ENCODE measurements at places on chromosomes 16 and 17.

- no peak for DNase-seq
Measured at GRCh38 chr17:74117999-74118421, 85.5 kb upstream of the RPL38 start.

DNA sequence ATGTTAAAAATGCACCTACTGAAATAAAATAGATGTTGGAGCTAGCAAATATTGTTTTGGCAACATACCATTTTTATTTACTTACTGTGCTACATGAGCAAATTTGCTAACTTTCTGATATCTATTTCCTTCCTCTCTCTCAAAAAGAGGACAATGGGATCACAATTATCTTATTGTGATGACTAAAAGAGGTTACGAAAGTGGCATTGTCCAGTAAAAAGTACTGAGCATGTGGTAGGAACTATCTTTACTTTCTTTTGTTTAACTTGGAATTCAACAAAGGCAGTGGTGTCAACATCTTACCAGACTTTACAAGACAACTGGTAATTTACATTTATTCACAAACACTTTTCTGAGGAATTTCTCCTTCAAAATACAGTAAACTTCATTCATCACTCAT, 1542.6 kb upstream of the CDH8 start:
- DNase-seq: no peak

DNA sequence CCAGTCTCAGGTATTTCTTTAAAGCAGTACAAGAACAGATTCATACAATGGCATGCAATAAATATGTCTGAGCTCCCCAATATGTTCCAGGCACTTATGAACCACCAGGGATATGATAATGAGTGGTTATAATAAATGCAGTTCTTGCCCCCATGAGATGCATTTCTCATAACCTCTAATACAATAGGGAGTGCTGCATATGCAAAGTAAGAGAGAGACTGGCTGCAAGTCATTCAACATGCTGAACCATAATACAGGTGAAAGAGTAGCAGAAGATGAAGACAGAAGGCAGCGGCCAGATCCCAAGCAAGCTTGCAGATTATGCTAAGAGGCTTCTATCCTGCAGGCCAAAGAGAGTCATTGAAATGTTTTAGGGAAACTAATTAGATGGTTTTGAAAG, 96.7 kb downstream of the CHD9NB start:
- no peak for DNase-seq

DNA sequence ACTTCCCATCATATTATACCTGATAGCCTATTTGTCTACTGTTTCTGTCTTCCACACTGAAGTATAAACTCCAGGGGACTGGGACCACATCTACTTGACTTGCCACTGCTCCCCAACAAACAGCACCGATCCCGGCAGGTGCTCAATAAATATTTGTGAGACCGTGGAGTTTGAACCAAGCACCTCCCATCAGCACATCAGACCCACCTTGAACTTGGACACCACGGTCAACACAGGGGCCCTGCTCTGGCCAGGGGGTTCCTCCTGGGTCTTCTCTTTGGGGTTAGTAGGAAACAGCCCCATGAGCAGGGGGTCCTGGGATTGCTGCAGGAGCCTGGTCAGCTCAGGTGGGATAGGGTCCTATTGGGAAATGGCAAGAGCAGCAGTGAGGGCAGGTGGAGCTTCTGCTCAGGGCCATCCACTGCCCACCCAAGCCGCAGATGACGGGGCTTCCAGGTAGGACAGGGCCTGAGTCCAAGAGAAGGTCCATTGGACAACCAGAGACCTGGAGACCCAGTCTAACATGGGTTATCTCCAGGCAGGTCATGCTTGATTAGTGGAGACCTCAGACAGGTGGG, 19.9 kb downstream of the ZNHIT3 start:
- DNase-seq: no peak

DNA sequence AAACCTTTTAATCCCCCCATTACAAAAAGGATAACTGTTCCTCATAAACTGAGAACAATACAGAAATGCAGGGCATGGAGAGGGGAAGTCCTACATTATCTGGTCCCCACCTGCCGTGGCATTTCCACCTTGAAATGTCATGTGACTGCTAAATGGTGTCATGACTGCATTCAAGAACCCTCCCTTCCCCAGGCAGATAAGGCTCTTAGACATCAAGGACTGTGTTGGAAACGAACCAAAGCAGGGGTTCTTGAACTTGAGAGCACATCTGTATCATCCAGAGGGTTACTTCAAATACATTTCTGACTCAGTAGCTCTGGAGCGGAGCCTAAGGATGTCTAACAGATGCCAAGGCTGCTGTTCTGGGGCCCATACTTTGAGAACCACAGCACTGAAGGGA, 18.4 kb downstream of the CMTM3 start:
- DNase-seq: no peak

DNA sequence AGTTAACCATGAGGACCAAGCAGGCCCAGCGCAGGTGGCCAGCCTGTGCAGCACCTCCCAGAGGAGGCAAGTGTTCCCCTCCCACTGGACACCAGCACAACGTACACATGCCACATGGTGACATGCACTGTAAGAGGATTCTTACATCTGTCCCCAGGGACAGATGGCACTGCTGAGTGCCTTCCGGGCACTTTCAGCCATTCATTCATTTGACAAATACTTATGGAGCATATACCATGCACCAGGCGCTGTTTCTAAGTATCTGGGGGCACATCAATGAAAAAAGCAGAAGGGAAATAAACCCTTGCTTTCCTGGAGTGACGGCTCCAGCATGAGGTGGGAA, 79.6 kb downstream of the GAS7 start:
- DNase-seq: no peak

DNA sequence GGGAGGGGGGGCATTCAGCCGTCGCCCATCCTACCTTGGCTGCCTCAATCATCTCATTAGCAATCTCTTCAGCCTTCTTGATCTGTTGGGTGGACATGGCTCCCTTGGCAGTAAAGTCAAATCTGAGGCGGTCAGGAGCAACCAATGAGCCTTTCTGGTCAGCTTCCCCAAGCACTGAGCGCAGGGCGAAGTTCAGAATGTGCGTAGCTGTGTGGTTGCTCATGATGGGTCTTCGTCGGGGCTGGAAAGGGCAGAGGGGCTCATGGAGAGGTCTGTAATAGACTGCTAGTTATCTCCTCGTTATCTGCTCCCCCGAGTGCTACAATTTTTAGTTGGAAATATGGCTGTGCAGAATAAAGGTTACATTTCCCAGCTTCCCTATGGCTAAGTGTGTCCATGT, 7.2 kb upstream of the EXOSC6 start:
- DNase-seq: no peak

GRCh38 chr16:48441863-48442279, 56.7 kb upstream of the SIAH1 start:
- DNase-seq: no peak

- no peak for DNase-seq
Measured at GRCh38 chr16:25184771-25185170, 32.0 kb upstream of the AQP8 start.

DNA sequence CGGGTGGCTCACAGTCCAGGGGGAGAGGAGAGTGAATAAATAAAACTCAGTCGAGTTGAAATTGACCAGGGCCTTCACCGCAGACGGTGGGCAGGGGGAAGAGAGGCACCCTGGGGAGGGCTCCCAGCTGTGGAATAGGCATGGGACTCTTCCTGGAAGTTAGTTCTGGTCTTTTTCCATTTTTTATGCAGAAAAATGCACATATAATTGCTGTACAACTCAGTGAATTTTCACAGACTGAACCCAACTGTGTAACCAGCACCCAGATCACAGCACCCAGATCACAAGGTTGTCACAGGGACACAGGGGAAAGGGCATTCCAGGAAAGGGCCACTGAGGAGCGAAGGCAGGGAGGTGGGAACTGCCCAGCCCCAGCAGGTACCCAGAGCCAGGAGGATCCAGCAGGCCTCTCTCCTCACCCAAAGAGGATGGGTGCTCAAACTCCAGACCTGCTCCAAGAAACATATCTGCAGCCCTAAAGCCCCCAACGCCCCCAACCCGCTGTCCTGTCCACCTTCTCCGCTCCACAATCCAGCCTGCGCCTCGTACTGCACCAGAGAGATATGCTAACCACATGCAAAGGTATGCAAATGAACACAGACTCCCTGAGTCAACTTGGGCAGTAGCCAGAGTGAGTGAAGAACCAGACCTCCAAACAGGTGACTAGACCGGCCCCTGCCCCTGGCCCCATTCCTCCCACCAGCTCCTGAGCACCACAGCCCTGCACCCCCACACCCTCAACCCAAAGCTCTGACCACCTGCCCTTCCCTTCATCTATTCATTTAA, 29.1 kb upstream of the EIF1 start:
- no peak for DNase-seq

DNA sequence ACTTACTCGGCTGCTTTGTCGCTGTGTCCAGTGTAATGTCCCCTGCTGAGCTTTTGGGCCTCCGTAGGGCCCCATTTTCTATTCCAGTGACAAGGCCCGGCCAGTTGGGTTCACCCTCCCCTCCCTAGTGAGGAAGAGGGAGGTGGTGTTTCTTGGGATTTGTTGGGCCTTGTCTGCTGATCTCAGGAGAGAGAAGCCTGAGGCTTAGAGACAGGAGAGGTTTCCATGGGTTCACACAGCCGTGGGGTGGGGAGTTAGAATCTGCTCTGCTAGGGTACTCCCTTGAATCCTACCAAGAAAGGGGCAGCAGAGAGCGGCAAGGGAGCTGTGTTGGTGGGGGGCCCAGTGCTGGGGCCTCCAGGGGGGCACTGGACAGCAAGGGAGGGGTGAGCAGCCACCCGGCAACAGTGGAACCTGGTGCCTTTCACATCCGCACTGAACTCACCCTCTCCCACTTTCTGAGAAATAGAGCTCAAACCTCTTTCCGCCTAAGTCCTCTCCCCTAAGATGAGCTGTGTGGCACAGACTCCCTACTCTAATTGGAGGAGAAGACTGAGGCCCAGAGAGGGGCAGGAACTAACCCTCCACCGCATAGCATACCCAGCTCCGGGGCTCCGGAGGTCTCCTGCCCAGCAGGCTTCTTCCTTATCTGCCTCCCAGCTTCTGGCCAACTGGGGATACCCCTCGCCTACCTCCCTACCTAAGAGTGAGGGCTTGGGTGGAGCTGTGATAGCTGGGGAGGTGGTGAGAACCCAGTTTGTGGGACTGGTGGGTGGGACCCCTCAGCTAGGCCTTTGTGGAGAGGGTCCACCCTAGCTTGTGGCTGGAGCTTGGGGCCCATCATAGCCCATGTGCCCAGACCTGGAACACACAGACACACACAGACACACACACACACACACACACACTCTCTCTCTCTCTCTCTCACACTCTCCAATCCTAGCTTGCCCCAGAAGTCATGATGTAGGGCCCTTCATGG, 6.8 kb downstream of the TBKBP1 start:
- DNase-seq: no peak

- no peak for DNase-seq
Measured at GRCh38 chr17:28700830-28701492, 10.7 kb downstream of the PROCA1 start.

DNA sequence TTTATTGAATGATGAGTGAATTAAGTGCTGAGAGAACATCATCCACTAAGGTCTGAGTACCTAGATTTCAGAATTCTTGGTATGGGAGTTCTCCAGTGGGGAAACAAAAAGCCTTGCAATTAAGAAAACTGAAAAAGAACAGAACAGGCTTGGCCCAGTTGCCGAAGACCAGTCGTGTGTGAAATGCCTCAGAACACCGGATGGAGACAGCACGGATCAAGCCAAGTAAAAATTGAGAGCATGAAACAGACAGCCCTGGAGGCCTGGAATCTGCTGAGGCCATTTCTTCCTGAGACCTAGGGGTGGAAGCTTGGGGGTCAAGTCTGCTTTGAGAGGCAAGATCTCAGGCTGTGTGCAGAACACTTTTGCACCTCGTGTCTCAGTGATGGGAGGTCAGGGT, 43.3 kb downstream of the GRIN2A start:
- DNase-seq: no peak

GRCh38 chr16:711548-712320, 3.2 kb upstream of the METRN start:
- DNase-seq: peak; percentile 70

GRCh38 chr16:79329967-79330366, 270.6 kb downstream of the MAF start:
- no peak for DNase-seq
